ENCODE measurements at places on chromosomes 1 and 21.
A peak's percentile ranks its signal among the peaks of the same experiment; 100 is the strongest.

- DNase-seq = no peak
These were observed 25.4 kb upstream of the LMX1A start for GRCh38 chr1:165381745-165382505.

- no peak for DNase-seq
These were observed 127.7 kb downstream of the DMRTA2 start for GRCh38 chr1:50295566-50295965.

- no peak for DNase-seq
These were observed 35.0 kb downstream of the USP24 start for GRCh38 chr1:55180075-55180670.

DNA sequence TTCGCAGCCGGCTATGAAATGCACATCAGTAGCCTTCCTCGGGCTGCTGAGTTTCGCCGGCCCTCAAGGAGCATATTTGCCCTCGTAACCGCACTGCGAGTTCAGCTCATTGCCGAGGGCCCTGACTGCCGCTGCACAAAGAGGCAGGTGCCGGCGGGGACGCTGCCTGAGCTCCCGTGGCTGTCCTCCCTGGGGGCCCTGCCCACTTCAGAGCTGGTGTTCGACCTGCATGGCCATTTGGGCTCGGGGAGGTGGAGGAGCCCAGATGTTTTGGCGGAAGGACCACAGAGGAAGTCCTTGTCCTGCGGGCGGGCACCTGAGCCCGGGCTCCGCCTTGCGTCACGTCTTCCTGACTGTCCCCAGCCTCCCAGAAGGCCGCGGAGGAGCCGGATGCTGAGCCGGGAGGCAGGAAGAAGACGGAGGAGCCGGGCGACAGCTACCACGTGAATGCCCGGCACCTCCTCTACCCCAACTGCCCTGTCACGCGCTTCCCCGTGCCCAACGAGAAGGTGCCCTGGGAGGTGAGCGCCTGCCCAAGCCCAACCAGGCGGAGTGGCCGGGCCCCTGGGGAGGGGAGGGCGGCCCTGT lies 29.9 kb upstream of the LRRC3 start:
- peak; percentile 0 for DNase-seq

GRCh38 chr21:41861255-41861654 lies 17.9 kb downstream of the PRDM15 start:
- DNase-seq = no peak

DNA sequence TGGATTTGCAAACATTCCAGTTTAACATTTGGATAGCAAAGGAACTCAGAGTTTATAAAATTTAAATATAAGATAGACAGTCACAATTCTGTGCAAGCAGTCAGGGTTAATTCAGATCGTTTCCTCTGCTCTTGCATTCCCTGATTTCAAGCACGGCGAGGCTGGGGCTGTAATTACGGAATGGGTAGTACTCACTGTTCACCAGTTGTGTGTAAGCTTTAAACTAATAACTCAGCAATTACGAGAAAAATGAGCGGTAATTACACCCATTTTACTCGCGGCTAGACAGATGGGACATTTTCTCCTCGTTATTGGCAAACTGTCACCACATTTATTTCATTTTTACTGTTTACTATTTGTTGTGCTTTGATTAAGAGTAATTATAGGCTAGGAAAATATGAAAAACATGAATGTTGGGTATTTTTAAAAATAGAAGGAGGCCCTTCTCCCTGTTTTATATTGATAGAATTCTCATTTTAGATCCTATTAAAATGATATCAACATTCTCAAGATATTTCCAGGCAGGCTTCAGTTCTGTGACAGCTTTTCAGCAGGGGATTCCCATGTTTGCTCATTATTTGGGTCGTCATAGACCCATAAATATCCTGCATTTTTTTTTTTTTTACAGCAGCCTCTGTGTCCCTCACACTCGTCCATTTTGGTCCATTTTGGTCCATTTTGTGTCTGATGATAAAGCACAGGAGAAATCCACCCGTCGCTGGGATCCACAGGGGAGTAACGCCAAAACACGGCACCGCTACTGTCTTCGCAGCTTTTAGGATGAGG lies 208.3 kb downstream of the DSCAM start:
- DNase-seq = no peak

GRCh38 chr1:233668146-233668724 lies 54.3 kb downstream of the KCNK1 start:
- DNase-seq = no peak

GRCh38 chr1:2360588-2361364 lies 30.6 kb downstream of the MORN1 start:
- DNase-seq = no peak

DNA sequence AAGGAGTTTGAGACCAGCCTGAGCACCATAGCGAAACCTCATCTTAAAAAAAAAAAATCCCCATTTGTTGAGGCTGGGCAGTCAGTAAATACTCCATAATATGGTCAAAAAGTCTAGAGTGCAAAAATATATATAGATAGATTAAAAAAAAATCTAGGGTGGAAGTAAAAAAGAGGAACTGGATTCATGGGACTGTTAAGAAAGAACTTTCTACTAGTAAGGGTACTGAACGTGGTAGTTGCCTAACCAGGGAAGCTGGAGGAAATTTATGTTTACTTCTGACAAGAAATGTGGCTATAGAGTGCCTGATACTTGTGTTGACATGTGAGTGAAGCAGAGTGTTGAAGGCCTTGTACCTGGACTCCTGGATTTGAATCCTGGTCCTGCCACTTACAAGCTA lies 265.9 kb upstream of the FAM78B start:
- no peak for DNase-seq

- no peak for DNase-seq
These were observed 52.4 kb downstream of the PHC2 start for GRCh38 chr1:33378524-33378923.

DNA sequence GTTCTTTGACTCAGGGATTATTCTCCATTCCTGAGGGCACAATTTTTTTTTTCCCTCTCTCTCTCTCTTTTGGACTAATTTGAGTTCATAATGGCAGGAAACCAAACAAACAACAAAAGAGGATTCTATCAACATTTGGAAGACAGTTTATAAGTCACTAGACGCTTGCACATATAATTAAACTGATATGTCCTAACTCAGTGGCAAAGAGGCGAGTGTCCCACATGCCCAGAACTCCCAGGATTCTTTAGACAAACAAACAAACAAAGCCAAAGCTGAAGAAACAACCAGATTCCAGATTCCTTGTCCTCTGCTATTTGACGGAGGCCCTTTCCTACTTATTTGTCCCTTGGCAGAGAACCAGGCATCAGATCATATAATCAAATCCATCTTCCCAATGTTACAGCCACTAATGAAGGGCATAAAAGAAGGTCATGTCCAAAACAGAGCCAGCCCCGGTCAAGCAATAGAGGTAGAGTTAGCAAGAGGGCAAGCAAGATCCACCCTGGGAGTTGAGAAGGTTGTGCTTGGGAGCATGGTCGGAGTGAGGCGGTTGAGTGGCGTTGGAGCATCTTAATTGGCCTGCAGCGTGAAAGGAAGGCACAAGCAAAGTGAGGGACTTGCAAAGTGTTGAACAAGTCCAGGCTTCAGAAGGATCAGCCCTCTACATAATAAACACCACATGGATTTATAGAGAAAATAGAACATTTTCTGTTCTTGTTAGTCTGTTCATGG lies 30.3 kb downstream of the ZNF362 start:
- no peak for DNase-seq

DNA sequence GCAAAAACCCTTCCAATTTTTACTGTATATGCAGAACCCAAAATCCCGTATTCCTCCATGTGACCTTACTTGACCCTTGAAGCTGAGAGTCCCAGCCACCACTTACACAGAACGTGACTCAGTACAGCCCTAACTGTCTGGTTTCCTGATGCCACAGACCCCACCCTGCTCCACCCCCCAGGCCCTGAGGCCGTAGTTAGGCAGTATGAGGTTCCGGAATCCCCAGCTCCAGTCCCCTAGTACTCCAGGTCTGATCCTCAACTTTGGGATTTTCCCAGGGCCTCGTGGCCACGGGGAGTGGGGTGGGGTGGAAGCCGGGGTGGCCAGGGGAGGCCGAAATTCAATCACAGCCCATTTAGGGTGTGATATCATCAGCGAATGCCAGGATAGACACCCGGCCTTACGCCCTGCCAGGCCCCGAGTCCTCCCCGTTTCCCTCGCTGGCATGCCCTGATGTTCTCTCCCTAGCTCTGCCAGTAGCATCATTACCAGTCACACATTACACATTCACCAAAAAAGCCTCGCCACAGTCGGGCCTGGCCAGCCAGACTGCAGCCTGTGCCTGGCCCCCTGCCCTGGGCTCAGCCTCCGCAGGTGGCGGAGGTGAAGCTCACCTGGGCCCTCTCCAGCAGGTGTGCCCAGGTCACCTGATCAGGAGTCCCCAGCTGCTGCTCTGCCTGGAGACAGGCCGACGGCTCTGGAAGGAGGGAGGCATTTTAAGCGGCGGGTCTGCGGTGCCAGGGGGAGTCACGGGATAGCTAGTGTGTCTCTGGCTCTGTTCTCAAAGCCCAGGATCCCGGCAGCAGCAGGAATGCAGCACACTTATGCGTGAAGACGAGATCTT lies 70.8 kb downstream of the SCCPDH start:
- no peak for DNase-seq

DNA sequence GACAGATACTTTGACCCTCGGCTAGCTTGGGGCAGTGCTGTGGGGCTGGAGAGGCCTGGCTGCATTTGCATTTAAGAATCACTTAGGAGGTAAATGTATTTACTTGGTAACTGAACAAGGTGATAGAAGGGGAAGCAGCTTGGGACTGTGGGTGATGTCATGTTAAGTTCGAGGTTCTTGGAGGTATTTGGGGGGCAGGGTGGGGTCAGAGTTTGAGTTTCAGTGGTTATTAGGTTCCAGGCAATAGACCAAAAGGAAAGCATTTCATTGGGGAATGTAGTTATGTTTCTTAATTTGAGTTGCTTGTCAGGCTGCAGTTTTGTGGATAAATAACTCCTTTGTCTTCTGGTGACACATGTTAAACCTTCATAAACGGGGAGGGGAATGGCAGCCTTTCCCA lies 2.4 kb upstream of the FAM78B start:
- no peak for DNase-seq

DNA sequence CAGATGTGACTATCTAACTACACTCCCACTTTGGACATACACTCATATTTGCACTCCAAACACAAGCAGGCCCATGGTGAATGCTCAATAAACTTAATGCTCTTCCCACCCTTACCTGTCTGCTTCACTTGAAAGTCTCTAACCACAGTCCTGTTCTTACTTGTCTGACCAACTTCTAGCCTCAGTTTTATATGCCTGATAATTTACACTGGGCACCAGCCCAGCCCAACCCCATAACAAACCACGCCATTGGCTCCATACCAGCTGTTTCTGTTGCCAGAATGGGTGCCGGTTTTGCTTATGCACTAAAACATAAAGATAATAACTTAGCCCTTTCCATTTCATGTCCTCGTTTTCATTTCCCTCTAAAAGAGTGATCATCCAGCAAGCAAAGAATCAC lies 395.4 kb downstream of the NTNG1 start:
- DNase-seq = no peak
